PC-9 (cell line): ENCODE measurements at places on chromosomes 3 and 15. TPM values are rescaled to one million over a fixed set of nuclear protein-coding genes. Genes with fewer than 3 reads are reported as not detected.

Gene MNS1
- 9.7 and 16.2 TPM in 2 replicates for total RNA-seq

Gene ABHD14A
- total RNA-seq, result 7.1 and 9.9 TPM in 2 replicates

Gene HYPK
- 10.1 and 14.4 TPM in 2 replicates for total RNA-seq

Gene TTC21A
- 9.0 and 9.5 TPM in 2 replicates for total RNA-seq

Gene GOLGA8K
- total RNA-seq, result 0.35 TPM in 1 of 2 replicates, not detected in the other

Gene CDCP1
- total RNA-seq, result 75.7 and 85.0 TPM in 2 replicates

DNA sequence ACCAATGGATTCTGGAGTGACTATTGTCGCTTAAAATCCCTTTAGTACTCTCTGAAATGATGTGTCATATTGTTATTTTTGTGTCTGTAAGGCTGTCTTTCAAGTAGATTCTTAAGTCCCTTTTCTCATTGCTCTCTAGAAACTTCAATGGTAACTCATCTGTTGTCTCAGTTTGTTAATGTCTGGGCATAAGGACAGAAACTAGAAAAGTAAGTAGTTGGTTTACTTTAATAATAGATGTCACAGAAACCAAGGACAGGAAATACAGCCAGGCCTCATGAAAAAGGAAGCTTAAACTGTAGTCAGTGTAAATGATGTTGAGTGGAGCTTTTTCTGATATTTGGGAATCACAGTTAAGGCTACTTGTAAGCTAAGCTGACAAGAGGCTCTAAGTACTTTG lies 730.2 kb upstream of the DPPA4 start:
- no peak for DNase-seq

- DNase-seq, result no peak
Measured at GRCh38 chr3:168859143-168859542, 763.4 kb upstream of the GOLIM4 start.

DNA sequence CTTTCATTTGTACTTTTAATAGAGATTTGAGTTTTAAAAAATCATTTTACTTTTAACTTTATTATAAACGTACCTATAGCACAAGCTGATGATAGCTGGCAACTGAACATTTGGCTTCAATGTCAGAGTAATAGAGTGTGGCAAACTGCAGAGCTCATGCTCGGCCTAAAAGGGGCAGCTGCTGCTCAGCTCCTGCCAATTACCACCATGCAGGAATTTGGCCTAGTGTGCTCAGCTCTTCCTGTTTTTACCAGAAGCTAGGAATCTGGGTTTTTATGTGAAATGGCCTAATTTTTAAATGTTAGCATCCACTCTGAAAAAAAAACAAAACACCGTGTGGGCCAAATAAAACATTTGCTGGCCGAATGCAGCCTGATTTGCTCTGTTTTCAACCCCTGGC lies 1.8 kb downstream of the IFT122 start:
- DNase-seq, result no peak

DNA sequence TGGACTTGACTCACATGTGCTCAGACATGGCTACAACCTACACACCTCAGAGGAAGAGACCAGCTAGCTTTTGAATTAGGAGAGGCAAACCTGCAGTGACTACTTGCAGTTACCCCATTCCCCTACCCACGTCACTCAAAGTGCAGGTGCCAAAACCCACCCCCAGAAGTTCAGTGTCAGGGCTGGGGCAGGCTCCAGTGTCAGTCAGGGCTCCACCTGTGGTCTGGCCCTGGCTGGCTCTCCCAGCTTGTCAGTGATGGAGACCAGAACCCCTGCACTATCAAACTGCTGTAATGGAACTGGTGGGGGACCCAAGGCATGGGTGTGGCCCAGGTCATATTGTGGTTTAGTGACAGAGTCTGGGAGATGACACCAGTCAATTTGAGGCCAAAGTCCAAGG lies 32.6 kb upstream of the SLC41A3 start:
- DNase-seq, result no peak

DNA sequence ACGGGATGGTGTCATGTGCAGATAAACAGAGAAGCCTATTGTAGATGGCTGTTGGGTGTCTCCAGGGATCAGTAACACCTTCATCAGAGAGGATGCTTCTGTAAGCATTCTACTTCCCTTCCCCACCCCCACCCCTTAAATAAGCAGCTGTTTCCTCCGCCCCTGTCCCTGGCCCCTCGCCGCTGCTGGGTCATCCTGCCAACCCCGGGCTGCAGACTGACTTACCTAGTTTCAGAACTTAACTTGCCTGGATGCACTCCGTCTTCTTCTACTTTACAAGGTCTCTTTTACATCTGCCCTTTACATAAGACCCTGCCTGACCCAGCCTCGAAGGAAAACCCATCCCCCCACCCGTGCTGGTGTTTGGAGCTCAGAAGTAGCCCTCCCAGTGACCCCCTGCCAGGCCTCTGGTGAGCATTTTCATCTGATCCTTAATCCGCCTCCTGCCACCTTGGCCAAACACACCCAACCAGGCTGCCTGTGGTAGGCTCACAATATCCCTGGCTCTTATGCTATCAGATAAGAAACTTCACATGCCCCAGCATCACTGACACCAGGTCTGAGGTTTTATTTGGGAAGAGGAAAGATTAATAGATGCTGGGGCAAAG lies 103.0 kb upstream of the HES1 start:
- DNase-seq, result no peak

DNA sequence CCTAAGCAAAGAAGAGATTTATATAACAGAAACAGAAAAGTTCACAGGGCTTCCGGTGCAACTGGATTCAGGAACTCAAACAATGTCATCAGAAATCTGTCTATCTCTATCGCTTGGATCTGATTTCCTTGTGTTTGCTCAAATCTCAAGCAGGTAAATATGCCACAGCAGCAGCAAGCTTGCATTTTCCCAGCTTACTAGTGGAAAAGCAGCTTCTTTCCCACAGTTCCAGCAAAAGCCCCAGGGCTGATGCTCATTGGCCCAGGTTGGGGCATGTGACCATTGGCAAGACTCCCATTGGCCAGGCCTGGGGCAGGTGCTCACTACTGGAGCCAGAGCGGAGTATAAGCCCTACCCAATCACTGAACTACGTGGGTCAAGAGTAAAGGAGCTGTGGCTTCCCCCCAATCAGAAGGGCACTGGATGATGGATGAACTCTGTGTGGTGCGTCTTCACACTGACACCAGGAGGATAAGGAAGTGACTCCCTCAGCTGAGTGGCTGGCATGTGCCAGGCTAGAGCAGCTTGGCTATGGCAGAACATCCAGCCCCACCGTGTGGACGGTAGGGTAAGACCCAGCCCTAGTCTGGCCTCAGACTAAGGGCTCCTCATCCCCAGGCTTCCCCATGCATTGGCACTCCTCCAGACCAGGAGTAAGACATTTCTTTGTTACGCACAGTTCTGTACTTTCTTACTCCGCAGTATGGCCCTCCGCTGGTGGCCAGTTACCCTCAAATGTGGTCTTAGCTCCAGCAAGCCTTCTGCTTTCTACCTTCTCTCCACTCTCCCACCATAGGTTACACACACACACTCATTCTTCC lies 13.1 kb upstream of the VIPR1 start:
- no peak for DNase-seq

GRCh38 chr3:67804578-67804977 lies 150.2 kb upstream of the SUCLG2 start:
- no peak for DNase-seq

GRCh38 chr3:72185549-72186399 lies 400.8 kb upstream of the PROK2 start:
- no peak for DNase-seq

DNA sequence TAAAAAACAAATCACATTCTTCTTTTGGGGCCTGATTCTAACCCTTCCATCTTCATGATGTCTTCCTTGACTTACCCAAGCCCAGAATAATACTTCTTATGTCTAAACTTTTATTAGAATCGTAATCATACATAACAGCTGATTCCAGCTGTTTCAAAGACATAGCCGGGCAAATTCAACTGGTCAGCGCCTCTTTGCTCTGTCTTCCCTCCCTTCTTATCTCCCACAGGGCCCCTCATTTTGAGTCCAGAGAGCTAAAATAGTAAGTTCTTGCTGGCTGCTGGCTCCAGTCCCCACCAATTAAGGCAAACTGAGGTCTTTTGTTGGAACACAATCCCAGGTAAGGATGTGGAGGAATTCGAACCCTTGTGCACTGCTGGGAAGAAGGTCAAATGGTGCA lies 108.6 kb downstream of the ADCY5 start:
- no peak for DNase-seq

DNA sequence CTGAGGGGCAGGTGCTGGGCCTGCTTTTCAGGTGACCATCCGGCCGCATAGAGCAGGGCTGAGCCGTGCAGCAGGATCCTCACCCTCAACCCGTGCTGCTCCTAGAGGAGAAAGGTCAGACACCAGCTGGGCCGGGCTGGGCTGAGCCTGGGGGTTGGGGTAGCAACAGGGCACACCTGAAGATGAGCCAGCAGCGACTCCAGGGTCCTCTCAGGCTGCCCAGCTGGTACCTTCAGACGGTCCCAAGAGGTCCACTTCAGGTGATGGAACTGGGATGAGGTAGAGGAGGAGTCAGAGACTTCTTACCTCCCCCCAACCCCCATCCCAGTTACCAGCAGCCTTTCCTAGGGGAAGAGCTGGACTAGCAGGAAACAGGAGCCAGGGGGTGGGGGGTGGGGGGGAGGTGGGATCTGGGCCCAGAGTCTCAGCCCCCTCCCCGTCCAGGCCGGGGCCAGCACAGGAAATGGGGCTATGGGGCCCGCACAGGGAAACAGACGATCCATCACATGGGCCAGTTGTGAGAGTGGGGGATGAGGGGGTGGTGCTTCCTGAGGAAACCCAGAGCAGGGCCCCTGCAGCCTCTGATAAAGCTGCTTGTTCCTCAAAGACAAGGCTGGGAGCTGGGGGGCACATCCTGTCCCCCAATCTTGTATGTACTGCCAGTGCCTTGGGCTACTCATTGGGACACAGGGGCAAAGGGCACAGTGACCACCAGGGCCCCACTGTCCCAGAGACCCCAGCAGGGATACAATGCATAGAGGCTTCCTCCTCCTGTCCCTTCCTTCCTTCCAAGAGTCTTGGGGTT lies 3.0 kb downstream of the INKA1 start:
- no peak for DNase-seq

GRCh38 chr15:85380217-85380811 lies at the start of gene AKAP13:
Gene AKAP13, plus strand, starts transcription at chr15:85380603. Its CDS starts 105,118 bp downstream, at chr15:85485721.
- peak; percentile 97 for DNase-seq

DNA sequence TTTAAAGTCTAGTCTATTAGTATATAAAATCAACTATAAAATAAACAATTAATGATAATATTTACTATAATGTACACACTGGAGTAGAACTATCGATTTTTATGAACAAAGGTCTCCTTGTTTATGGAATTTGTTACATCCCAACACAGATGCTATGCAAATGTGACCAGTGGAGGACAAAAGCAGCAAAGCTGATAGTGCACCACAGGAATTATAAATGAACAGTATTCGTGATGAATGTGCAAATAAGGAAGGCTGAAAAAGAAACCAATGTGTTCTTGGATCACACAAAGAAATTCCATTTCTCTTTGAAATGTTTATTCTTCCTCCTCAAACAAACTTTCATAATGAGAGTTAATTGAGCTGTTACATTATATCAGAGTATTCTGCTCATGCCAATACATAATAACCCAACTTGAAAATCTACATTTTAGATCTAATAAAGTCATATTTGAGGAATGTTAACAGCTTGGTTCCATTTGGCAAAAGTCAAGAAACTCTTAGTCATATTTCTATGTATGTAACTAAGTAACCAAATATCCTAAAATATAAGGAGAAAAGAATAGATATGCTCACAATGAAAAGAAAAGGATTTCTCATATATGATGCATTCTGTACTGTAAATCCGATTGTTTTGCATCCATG lies 79.3 kb downstream of the NEK10 start:
- peak; percentile 38 for DNase-seq

- no peak for DNase-seq
Measured at GRCh38 chr3:122576174-122576940, 1.1 kb upstream of the PARP15 start.

DNA sequence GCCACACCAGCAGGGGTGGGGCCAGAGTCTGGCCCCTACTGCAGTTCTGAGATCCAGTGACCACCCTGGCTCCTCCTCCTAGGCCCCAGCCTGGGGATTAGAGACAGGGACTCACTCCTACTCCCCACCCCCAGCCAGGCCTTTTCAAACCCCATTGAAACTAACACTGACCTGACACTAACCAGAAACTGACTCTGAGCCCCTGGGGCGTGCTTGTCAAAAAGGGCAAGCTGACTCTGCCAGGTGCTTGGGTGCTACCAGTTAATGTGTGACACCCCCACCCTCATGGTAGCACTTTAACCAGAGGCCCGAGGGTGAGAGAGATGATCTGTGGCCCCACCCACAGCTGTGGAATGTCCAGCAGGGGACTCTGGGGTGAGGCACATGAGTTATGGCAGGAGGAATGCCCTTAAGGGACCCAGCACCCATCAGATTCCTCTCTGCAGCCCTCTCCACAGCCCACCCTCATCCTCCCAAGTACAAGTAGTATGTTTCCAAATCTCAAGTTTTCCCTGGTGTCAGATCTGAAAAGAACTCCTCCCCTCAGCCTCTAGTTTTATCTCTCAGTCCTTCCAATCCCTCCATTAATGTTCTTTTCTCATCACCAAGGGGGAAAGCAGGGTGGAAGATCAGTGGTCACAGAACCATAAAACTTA lies 1.4 kb downstream of the PTH1R start:
- peak; percentile 59 for DNase-seq

- no peak for DNase-seq
Measured at GRCh38 chr15:37792351-37792750, 142.1 kb upstream of the TMCO5A start.

DNA sequence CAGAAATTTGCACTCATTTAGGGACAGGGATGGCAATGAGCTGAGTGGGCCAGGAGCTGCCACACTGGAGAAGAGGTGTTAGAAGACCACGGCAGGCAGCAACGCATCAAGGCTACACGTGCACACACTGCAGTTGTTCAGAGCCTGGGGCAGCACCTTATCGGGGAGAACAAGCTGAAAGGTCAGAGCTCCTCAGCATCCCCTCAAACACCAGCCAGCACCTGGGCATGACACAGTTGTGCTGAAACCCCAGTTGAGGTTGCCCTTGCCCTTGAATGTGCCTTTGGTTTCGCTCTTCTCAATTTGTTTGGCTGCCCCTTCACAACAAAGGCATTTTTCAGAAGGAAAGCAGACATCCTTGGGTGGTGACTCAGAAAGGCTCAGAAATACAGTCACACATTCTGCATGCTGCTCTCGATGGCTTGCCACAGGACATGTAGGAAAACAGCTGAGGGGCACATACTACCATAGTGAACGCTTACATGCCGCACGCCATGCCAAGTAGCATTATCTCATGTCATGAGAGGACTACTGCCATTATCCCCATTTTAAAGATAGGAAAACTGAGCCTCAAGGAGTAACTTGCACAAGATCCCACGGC lies 57.6 kb downstream of the ST8SIA2 start:
- no peak for DNase-seq

DNA sequence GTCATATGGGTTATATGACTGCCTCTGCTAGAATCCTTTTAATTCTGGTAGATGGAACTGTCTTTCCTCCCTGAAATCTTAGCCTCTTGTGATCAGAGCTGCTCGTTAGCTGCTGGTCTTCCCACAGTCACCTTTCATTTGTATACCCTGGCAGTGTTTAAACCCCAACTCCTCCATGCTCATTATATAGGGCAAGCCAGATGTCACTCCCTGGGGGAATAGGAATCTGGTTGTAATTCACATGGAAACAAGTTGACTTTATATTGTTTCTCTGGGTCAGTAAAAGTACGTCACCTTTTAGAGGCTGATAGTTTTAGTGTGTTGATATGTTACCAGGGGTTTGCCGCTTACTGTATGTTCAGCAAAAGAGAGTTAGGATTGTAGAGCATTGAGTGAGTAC lies 103.5 kb downstream of the ITPR1 start:
- no peak for DNase-seq
